ENCODE measurements at places on chromosomes 1 and 21.

DNA sequence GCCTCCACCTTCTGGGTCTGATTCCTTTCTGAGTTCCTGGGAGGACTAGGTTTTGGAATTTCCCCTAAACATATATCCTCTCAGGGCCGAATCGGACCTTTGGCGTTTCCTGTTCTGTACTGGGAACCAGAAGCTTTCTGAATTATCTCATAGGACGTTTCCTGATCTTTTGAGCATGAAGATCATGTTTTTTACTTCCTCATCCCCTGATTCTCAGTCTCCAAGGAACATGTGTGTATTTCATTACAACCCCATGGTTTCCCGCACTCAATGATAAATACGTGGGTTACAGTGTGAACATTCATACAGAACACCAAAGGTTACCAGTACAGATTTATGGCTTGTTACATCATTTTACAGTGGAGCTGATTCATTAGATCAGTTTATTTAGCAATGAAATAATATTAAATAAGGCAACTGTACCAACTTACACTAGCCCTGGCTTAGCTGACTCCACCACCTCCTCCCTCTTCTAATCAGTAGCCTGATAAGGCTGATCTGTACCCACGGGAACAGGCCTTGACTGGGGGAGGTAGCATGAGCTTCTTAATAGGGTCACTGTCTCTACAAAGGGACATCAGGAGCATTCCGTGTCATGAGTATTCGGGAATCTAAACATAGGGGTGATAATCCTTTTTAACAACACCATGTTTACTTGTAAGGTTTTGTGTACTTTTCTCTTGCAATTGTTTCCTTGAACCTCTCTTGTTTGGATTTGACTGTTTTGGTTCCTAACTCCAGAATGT is 57.8 kb upstream of the ERRFI1 start:
- no peak for DNase-seq

DNA sequence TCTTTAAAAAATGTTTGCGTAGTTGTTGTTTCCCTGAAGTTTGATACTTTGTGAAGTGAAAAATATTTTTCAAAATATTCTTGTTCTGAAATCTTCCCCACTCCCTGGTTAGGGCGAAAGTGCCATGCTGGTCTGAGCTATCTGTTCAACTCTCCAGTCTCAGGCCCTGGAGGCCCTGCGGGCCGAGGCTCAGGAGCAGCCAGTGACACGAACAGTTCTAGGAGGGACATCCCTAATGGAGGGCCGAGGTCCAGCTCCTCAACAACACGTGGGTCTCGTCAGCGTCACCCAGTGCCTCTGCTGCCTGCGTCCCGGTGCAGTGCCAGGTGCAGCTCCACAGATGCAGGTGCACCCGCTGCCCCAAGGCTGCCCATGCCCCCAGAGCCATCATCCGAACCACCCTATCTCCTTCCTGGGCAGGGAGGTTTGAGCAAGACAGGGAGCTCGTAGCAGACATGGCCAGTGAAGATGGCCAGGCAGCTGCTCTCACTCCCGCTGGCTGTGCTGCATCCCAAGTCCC is 69.7 kb upstream of the COL6A1 start:
- no peak for DNase-seq

DNA sequence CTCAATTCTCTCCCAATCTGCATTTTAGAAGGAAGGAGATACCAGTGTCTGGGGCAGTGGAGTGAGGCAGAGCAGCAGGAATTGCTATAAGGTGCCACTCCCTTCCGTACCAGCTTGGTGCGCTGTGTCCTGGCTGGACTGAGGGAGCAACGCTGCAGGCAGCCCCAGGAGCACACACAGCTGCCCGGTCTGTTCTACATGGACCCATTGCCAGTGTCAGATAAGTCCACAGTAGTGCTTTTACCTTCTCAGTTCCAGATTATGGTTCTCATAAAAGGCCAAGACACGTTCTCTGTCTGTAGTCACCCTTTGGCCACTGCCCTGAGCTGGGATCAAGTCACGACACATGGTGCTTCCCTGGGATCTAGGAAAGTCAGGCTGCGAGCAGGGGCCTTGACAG is 44.1 kb upstream of the BARHL2 start:
- no peak for DNase-seq

GRCh38 chr21:42619841-42620240 is 33.6 kb upstream of the PDE9A start:
- DNase-seq: no peak

DNA sequence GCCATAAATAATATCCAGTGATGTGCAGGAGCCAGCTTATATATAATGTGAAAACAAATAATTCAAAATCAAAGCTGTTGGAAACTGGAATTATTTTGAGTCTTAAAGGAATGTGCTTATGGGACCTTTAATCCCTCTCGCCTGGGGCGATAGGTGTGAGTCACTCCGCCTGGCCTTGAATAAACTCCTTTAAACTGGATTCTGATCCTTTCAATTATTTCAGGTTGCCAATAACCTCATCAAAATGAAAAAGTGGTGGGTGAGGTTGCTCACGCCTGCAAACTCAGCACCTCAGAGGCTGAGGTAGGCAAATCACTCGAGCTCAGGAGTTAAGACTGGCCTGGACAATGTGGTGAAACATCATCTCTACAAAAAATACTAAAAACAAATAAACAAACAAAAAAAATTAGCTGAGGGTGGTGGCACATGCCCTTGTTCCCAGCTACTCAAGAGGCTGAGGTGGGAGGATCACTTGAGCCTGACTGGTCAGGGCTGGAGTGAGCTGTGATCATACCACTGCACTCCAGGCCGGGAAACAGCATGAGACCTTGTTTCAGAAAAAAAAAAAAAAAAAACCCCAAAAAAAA is 11.4 kb upstream of the SLC2A5 start:
- no peak for DNase-seq

DNA sequence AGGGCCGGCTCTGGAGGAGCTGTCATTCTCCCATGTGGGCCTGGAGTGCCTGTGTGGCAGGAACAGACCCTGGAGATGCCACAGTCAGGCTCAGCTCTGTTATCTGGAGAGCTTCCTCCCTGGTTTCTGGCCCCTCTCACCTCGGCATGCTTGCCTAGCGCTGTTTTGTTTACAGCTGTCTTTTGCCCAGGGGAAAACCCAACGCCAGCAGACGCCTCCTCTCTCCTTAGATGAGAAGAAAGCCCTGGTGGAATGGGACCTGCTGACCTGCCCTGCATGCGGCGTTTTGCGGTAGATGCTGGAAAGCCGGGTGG is 104.9 kb downstream of the CRYAA start:
- DNase-seq: no peak

DNA sequence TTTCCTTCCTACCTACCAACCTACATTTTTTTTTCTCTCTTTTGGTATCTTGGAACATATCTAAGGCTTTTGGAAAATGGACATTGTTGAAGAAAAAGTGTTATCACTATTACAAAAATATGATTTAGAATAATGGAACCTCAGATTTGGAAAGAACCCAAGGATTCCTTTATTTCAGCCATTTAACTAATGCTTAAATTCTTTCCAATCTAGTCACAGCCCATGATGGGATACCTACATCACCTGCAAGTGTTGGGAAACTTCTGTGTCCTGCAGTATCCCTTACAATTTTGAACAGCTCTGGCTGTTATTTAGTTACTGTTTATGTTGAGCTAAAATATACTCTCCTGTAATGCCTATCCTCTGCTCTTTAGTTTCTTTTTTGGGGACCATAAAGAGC is 22.3 kb upstream of the APOBEC4 start:
- no peak for DNase-seq

- DNase-seq: no peak
Measured at GRCh38 chr1:45769261-45769932, 18.9 kb upstream of the IPP start.

- DNase-seq: no peak
Measured at GRCh38 chr21:33231526-33231925, 1.8 kb downstream of the IFNAR2 start.

- DNase-seq: peak; percentile 96
Measured at GRCh38 chr1:1630191-1630964, 1.6 kb upstream of the MMP23B start.

DNA sequence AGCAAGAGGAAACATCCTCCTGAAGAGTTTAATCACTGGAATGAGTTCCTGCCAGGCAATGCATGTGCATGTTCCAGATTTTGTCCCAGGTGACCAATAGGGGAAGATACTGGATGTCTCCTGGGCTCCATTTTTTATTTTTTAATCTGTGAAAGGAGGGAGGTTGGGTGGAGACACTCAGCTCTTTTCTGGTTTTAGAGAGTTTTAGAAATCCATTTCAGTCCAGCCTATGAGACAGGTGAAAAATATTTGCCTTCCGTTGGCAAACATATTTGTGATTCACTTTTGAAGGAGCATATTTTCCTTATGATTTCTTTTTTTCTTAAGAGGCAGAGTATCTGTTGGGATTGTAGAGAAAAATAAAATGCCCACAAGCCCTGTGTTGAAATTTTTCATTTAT is 70.7 kb downstream of the ABCA4 start:
- DNase-seq: no peak

GRCh38 chr1:211635597-211636205 is 39.7 kb downstream of the NEK2 start:
- no peak for DNase-seq

GRCh38 chr1:220410611-220411010 is 117.3 kb upstream of the MARK1 start:
- DNase-seq: no peak

DNA sequence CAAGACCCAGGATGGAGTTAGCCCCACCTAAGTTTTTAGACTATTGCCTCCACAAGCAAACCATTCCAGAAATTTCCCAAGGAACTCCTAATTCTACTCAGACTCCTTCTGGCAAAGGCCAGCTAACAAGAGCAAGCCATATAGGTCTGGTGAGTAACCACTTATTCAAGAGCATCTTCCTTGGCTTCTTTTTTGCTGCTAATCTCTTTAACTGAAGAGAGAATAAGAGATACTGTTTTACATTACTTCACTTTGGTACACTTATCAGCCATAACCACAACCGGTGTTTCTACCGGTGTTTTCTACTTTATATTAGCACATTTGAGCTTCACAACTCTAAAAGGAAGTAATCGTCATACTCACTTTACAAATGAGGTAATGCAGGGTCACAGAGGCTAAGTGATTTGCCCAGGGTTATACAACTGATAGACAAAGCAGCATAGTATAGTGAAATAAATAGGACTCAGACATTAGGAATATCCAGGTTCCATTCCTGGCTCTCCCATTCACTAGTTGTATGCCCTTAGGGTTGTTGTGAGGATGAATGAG is 1.7 kb upstream of the EPS15 start:
- no peak for DNase-seq

DNA sequence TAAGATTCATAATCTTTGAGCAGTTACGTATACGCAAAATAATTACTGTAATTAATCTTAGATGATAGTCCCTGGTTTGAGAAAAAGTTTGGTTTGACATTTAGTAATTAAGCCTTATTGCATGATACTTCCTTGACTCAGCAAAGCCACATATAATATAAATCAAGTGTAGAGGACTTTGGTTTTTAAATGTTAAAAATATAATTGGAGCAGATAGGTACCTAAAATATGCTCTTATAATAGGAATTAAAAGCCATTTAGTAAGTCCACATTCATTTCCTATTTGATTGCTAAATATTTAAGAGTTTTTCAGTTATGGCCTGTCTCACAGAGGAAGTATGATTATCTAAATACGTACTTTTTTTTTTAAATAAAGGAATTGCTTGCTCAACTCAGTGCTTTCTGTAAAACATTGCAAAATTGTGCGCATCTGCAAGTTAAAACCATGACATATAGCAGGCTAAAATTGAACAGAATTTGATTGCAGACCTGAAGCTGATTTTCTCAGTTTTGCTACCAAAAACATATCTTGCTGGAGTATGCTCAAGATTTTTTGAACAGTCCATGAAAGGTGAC is 20.4 kb downstream of the RPE65 start:
- no peak for DNase-seq

DNA sequence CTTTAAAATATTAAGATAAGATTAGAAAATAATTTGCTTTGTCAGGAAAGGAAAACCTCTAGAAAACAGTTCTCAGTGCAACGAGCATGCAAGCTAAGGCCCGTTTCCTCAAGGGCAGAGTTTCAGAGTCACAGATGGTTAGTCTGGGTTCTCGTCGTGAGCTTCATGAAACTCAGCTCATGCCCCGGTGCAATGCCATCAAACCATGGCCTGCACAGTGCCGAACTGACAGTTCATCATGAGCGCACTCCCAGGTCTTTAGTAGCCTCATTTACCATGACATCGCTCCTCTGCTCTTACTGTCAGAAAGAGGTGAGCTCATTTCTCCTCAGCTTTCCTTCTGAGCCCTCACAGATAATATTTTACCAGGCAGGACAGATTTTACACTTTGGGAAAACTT is 319.2 kb downstream of the NTNG1 start:
- DNase-seq: no peak

- DNase-seq: peak; percentile 34
Measured at GRCh38 chr21:45590726-45591618, 48.7 kb upstream of the SLC19A1 start.

GRCh38 chr1:83516369-83516768 is 482.6 kb downstream of the TTLL7 start:
- DNase-seq: no peak

GRCh38 chr1:96723936-96724335 is 2.4 kb downstream of the PTBP2 start:
- no peak for DNase-seq

- peak; percentile 17 for DNase-seq
Measured at GRCh38 chr1:184036517-184036949, 995 bp downstream of the COLGALT2 start.

DNA sequence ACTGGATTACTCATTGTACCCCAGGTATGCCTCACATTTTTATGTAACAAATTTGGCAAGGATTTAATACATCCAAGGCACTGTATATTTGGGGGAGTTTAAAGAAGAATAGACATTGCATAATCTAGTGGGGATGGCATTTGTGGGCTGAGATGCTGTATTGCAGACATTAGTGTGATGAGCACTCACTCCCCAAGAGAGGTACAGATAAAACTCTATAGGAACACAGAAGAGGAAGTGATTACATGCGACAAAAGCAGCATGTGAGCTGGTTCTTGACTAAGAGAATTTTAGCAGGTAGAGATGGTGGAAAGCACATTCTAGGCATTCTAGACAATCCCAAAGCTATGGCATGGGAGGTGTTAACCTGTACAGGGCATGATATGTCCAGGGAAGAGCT is 24.2 kb upstream of the CDC14A start:
- no peak for DNase-seq

DNA sequence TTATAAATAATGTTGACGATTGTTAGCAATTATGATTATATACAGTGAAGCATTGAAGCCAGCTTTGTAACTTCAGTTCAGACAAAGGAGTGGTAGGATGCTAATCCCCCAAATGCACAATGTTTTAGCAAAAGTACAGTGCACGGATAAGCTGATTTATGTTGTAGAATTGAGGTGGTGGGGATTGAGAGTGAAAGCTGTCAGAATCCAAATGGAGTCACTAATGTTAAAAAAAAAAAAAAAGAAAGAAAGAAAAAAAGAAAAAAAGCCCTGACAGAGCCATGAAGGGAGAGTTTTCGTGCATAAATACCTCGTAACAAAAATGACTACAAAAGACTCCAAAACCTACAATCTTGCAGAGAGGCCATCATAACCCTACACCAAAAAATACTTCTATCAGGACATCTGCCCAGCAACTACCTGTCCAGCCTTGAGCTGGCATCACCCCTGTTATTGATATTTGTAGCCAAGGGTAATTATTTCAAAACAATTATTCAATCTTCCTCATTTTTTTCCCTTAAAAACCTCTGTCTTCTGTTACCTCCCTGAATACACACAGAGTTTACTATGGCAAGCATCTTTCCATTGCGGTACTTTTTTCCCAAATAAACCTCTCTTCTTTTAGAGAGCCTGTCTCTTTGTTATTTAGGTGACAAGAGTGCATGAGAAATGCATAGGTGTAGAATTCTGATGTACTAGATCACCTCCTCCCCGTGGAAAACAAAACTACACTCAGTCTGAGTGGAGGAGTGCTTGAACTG is 2.5 kb upstream of the TRIM67 start:
- no peak for DNase-seq
